Activated CD4-positive, alpha-beta T cell treated with anti-CD3 and anti-CD28 coated beads for 4 hours (primary cell): ENCODE measurements at places on chromosomes 6 and 20.

GRCh38 chr20:25399037-25399430, 8.4 kb upstream of the ABHD12 start:
- peak; percentile 4 for DNase-seq

DNA sequence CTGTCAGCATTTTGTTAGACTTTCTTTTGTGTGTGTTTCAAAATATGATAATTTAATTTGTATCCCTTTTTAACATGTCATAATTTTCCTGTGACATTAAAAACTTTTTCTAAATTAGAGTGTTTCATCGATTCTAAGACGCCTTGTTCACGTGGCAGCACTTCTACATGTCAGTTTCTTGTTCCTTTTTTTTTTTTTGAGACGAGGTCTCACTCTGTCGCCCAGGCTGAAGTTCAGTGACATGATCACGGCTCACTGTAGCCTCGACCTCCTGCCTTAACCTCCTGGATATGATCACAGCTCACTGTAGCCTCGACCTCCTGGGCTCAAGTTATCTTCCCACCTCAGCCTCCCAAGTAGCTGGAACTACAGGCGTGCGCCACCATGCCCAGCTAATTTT, 27.6 kb upstream of the ADRM1 start:
- DNase-seq, result no peak

- peak; percentile 16 for DNase-seq
Measured at GRCh38 chr20:19832875-19833274, 74.8 kb downstream of the RIN2 start.

DNA sequence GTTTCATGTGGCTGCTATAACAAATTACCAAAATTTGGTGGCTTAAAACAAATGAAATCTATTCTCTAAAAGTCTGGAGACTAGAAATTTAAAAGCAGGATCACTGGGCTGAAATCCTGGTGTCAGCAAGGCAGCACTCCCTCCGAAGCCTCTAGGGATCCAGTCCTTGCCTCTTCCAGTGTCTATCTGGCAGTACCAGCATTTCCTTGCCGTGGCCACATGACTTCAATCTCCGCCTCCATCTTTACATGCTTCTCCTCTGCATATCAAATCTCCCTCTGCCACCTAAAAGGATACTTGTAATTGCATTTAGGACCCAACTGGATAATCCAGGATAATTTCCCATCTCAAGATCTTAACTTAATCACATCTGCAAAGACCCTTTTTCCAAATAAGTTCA, 30.2 kb downstream of the ARHGAP18 start:
- no peak for DNase-seq

GRCh38 chr6:122677406-122677805, 67.2 kb downstream of the PKIB start:
- DNase-seq, result no peak

DNA sequence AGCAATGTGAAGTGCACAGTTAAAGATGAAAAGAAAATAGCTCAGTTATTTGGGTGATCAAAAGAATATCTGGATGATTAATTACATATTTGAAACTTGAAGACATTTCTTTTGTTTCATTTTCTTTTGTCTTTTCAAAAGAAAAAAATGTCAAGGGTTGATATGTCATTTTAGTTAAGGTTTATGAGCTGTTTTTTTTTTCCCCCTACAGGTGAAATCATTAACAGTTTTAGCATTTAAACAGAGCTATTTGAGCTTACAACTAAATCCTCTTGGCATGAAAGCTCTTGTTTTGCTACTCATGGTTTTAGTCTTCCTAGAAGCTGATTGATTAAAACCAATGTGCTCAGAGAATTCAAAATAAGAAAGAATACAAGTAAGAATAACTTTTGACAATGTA, 887.3 kb downstream of the PHF3 start:
- DNase-seq, result no peak

GRCh38 chr6:134352786-134353480, 35.0 kb upstream of the SGK1 start:
- peak; percentile 13 for DNase-seq

GRCh38 chr20:50516180-50516934, 6.2 kb downstream of the PTPN1 start:
- no peak for DNase-seq

DNA sequence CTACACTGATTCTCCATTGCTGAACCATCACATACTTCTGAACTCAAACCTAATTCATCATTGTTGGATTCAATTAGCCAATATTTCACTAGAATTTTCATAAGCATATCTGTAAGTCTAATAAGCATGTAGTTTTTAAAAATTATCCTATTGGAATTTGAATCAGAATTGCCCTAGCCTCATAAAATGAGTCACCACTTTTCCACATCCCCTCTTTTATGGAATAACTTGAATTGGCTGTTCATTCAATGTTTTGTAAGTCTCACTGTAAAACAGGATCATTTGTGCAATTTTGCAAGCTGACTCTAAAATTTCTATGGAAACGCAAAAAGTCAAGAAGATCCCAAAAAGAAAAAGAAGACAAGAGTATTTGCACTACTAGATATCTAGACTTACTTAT, 141.0 kb downstream of the HACE1 start:
- DNase-seq, result no peak

DNA sequence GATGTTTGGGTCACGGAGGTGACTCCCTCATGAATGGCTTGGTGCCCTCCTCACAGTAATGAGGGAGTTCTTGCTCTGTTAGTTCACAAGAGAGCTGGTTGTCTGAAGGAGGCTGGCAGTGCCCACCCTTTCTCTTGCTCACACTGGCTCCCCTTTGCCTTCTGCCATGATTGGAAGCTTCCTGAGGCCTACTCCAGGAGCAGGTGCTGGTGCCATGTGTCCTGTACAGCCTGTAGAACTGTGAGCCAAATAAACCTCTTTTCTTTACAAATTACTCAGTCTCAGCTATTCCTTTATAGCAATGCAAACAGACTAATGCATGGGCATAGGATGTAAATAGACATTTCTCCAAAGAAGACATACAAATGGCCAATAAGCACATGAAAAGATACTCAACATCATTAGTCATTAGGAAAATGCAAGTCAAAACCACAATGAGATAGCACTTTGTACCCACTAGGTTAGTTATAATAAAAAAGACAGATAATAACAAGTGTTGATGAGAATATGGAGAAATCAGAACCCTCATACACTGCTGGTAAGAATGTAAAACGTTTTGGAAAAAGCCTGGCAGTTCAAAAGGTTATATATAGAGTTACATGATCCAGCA, 17.7 kb downstream of the C20orf203 start:
- DNase-seq, result no peak

DNA sequence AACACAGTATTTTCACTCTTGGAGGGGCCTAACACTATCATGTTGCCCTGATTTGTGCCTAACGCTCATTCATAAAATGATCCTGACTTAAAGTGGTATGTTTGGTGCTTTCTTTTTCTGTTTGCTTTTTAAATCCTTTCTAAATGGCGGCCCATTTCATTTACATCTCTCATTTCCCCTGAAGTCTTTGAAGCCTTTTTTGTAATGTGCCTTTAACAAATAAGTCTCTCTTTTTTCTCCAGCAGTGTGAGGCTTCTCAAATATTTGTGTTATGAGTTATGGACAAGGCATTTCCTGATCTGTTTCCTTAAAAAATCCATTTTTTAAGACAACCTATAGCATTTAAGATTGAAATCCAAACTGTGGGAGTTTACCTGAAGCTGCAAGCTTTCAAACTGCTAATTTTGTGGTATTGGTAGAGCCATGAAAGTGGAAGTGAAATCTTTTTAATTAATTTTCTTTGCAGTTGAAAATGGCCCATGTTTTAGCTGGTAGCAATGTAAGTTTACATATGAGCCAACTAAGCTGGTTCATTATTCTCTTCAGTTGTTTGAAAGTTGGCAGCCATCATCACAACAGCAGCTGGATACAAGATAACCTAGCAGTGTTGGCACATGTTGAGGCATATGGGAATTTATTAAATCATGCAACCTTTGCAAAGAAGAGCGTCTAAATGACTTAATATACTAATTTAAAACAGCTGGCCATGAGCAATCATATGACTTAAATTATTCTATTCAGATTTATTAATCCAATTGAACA, 469.7 kb downstream of the CDKAL1 start:
- DNase-seq, result no peak

GRCh38 chr6:105587349-105588122, 184.7 kb upstream of the PREP start:
- DNase-seq, result peak; percentile 7

GRCh38 chr6:142761756-142762155, 183.2 kb downstream of the HIVEP2 start:
- DNase-seq, result no peak

- no peak for DNase-seq
Measured at GRCh38 chr6:151056230-151056907, 183.4 kb upstream of the AKAP12 start.

GRCh38 chr6:168628176-168628553, 187.2 kb downstream of the SMOC2 start:
- no peak for DNase-seq

GRCh38 chr6:28537065-28537464, 11.4 kb downstream of the GPX5 start:
- no peak for DNase-seq

DNA sequence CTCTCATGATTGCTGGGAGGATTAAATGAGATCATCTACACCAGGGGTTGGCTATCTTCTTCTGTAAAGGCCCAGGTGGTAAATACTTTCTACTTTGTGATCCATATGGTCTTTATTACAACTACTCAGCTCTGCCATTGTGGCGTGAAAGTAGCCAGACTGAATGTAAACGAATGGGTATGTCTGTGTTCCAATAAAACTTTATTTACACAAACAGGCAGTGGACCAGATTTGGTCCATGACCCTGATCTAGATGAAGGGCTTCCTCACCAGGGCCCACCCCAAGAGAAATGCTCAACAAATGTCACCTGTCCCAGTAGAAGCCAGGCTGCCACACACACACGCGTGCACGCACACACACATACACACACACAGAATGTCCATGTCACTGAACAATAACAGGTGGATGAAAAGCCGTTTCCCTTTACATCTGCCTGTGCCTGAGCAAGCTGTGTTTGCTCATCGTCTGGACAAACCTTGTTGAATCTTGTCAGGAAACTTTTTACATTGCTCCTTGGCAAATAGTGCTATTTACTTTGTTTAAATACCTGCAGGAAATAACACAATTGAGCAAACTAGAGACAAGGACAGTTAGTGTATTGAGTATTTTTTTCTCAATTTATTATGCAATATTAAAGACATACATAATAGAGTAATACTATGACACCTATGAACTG, 114.3 kb downstream of the EYA2 start:
- no peak for DNase-seq

GRCh38 chr6:43937236-43938177, 167.5 kb downstream of the VEGFA start:
- no peak for DNase-seq

- DNase-seq, result no peak
Measured at GRCh38 chr6:46888578-46888977, 33.2 kb downstream of the ADGRF5 start.

DNA sequence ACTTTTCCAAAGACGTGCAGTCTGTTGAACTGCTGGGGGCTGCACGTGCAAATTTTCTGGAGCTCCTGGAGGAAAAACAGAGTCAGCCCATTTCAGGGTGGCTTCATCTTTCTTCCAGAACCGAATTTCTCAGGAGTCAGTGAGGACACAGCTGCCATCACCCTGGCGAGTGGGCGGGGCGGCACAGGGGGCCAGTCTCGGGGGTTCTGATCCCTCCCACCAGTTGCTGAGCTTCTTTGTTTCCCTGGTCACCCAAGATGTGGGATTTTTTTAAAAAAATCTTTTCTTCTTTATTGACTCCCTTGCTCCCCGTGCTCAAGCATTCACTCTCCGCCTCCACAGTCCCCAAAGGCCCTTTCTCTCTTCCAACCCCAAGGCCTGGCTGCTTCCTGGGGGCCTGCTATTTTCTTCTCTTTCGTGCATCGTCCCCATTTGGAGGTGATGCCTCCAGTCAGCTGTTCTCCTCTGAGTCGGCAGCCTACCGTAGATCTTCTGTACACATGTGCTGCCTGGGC, 8.9 kb downstream of the C6orf118 start:
- DNase-seq, result no peak

DNA sequence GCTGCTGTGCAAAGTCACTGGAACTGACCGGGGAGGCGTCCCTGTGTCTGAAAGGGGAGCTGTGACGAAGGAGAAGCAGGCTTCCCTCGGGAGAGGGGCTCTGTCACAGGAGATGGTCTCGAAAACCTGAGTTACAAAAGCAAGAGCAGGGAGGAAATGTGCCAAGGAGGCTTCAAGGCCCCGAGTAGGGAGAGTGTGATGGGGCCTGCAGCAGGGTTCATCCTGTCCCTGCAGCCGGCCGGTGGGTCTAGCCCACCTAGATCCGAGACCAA, 16.7 kb downstream of the DYNLT1 start:
- DNase-seq, result no peak

DNA sequence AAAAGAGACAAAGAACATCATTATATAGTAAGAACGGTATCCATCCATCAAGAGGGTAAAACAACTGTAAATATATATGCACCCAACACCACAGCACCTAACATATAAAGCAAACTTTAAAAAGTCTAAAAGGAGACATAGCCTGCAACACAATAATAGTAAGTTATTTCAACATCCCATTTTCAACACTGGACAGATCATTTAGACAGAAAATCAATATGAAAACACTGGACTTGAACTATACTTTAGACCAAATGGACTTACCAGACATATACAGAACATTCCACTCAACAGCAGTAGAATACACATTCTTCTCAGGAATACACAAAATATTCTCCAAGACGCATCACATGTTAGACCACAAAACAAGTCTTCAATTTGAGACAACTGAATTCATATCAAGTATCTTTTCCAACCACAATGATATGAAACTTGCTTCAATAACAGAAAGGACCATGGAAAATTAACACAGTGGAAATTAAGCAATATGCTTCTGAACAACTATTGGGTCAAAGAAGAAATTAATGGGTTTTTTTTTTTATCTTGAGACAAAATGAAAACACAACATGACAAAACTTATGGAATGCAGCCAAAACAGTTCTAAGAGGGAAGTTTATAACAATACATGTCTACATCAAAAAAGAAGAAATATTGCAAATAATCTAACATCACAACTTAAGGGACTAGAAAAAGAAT, 23.9 kb upstream of the ASF1A start:
- DNase-seq, result no peak

DNA sequence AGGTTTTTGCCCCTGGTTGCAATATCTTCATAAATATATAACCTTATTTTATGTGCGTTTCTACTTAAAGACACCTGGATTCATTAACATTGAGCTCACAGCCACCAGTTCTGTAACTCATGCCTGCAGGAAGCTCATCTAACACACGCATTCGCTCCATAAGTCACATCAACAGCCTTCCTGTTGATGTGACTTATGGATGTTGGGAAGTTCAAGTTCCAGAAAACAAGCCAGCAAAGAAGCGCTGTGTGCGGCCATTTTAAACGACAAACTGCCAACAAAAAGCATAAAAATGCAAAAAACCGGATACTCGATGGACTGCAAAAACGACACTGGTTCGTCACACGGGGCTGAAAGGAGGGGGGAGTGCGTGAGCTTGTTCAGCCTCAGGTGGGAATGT, 77.9 kb upstream of the NFATC2 start:
- no peak for DNase-seq

DNA sequence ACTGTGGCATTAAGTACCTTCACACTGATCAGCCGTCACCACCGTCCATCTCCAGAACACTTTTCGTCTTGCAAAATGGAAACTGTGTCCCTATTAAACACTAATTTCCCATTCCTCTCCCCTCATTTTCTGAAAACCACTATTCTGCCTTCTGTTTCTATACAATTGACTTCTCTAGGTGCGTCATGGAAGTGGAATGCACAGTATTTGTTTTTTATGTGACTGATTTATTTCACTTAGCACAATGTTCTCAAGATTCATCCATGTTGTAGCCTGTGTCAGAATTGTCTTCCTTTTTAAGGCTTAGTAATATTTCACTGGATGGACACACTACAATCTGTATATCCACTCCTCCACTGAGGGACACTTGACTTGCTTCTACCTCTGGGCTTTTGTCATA, 53.8 kb upstream of the PDE10A start:
- no peak for DNase-seq

- DNase-seq, result no peak
Measured at GRCh38 chr6:57305107-57305506, 12.3 kb upstream of the PRIM2 start.
